WTC11 (cell line): ENCODE measurements at places on chromosomes 16 and 17.
A peak's percentile ranks its signal among the peaks of the same experiment; 100 is the strongest.

DNA sequence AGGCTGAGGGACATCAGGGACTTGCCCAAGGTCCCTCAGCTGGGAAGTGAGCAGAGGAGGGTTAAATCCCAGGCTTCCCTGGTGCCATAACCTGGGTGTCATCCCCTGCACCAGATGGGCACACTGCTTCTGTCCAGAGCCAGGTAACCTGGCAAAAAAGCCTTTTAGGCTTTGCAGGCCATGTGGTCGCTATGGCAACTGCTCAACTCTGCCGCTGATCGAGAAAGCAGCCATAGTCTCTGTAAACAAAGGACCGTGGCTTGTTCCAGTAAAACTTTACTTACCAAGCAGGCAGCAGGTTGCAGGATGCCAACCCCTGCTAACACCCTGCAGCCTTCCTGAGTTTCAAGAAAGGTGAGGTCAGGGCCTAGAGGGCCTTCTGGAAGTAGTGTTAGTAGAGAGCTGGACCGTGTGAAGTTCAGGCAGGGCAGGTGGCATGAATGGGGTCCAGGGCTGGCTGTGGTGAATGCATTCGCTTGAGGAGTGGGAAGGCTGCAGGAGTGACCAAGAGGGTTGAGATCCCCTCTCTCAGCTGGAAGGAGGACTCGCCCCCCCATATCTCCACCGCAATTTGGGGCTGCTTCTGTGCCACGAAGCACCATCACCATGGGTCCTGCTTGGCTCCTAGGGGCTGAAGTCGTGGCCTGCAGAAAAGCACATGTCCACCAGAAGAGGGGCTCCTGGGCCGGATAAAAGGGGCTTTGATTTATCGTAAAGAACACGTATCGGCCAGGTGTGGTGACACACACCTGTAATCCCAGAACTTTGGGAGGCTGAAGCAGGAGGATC is 91.3 kb downstream of the SOCS1 start:
- no peak overlapping the region for H3K27ac ChIP-seq
- no peak overlapping the region for H3K4me3 ChIP-seq
- H3K36me3 ChIP-seq, result no peaks in the 10 kb centered on the region
- no peaks in the 10 kb centered on the region; the same call in 1 of the 2 replicates for H3K27me3 ChIP-seq
- DNase-seq, result no peak
- H3K4me1 ChIP-seq, result no peaks in the 10 kb centered on the region

DNA sequence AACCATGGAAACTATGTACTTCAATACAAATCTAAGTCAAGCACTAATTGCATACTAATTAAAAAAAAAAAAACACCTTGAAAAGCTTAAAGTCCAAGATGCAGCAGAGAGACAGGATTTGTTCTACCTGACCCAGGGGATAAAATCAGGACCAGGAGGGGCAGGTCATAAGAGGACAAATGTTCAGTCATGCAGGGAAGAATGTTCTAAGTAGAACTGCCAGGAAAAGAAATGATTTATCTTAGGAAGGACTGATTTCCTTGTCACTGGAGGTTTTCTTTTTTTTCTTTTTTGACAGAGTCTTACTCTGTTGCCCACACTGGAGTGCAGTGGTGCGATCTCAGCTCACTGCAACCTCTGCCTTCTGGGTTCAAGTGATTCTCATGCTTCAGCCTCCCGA is 9.1 kb upstream of the GHDC start:
- no peak for DNase-seq
- H3K27me3 ChIP-seq, result no peaks in the 10 kb centered on the region
- H3K4me3 ChIP-seq, result no peak overlapping the region

- peaks cover 50% of the 10 kb centered on the region for H3K4me1 ChIP-seq
- no peak overlapping the region for H3K27ac ChIP-seq
- H3K36me3 ChIP-seq, result peaks cover 15% of the 10 kb centered on the region
- no peak for DNase-seq
These were observed 2.9 kb downstream of the SHISA9 start for GRCh38 chr16:12904329-12904671.

- no peak for DNase-seq
- peaks cover 2% of the 10 kb centered on the region; the same call in 1 of the 2 replicates for H3K27me3 ChIP-seq
These were observed 85.3 kb upstream of the FOXF1 start for GRCh38 chr16:86424985-86425384.

GRCh38 chr17:41519501-41520224 is 973 bp upstream of the KRT15 start:
- H3K36me3 ChIP-seq, result peaks cover 17% of the 10 kb centered on the region
- no peak for DNase-seq
- H3K27me3 ChIP-seq, result no peaks in the 10 kb centered on the region
- H3K4me1 ChIP-seq, result peaks cover 21% of the 10 kb centered on the region

GRCh38 chr17:4980644-4981216 is 6.7 kb downstream of the CAMTA2 start:
- H3K4me1 ChIP-seq, result peaks cover 5% of the 10 kb centered on the region
- no peaks in the 10 kb centered on the region for H3K36me3 ChIP-seq
- no peak overlapping the region for H3K27ac ChIP-seq
- peaks cover 43% of the 10 kb centered on the region for H3K27me3 ChIP-seq

GRCh38 chr17:8896641-8897635 is 29.5 kb upstream of the PIK3R6 start:
- H3K4me3 ChIP-seq, result no peak overlapping the region
- peaks cover 33% of the 10 kb centered on the region for H3K4me1 ChIP-seq
- no peak for DNase-seq

GRCh38 chr16:88680554-88681083 is 5.7 kb downstream of the SNAI3 start:
- peak overlapping the region; percentile 45; the same call in 1 of the 2 replicates for H3K27ac ChIP-seq
- H3K27me3 ChIP-seq, result no peaks in the 10 kb centered on the region
- H3K36me3 ChIP-seq, result peaks cover 2% of the 10 kb centered on the region; the same call in 1 of the 2 replicates
- H3K4me1 ChIP-seq, result peaks cover 9% of the 10 kb centered on the region

GRCh38 chr17:2336852-2337543 is at the start of gene SGSM2:
Gene SGSM2 (plus strand): TSS chr17:2337501. CDS start chr17:2337689, 188 bp downstream.
- no peaks in the 10 kb centered on the region for H3K27me3 ChIP-seq
- H3K4me1 ChIP-seq, result peaks cover 4% of the 10 kb centered on the region
- H3K4me3 ChIP-seq, result peak within 1 kb of the TSS; percentile 77
- peak; percentile 49 for DNase-seq
- peak within 1 kb of the TSS; percentile 99 for H3K27ac ChIP-seq

GRCh38 chr17:81387100-81388090 is 7.9 kb upstream of the BAHCC1 start:
- no peaks in the 10 kb centered on the region for H3K36me3 ChIP-seq
- H3K4me1 ChIP-seq, result peaks cover 28% of the 10 kb centered on the region
- peak overlapping the region; percentile 63 for H3K4me3 ChIP-seq
- H3K27ac ChIP-seq, result no peak overlapping the region
- H3K27me3 ChIP-seq, result peaks cover 87% of the 10 kb centered on the region

DNA sequence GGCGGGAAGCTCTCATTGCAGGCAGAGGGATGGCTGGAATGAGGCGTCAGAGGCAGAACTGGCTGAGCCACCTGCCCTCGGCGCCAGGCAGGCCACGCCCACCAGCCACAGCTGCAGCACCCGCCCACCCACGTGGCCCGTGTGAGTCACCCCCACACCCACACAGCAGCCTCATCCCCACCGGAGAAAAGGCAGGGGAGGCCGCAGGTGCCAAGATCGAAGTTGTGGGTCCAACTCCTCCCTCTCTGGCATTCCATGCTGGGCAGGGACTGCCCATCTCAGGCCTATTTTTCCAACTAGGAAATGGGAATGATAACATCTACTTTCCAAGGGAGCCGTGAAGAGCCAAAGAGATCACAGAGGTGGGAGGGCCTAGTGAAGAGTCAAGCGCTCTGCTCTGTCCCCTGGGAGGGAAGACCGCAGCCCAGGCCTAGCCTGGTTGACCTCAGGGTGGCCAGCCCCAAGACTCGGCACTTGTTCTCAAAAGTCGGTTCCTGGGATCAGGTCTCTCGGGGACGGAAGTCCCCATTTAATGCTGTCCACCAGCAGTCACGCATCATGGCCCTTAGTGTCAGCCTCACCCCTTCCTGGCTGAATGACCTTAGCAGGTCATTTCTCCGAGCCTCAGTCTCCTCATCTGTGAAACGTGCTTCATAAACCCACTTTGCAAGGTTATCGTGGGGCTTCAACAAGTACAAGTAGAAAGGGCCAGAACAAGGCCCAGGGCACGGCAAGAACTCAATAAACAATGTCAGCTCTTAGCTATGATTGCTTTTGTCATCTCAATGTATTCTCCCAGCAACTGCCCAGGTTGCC is at the start of gene TRPV3:
Gene TRPV3, minus strand, starts transcription at position 45 of the 816 bp plus-strand sequence. CDS start 2,962 bp downstream, outside the sequence.
- H3K4me3 ChIP-seq, result no peak within 1 kb of the TSS
- H3K27me3 ChIP-seq, result no peaks in the 10 kb centered on the region
- no peaks in the 10 kb centered on the region for H3K36me3 ChIP-seq
- H3K4me1 ChIP-seq, result no peaks in the 10 kb centered on the region

GRCh38 chr17:77366558-77367245 is 225.9 kb downstream of the SEC14L1 start:
- H3K4me1 ChIP-seq, result peaks cover 55% of the 10 kb centered on the region
- H3K27me3 ChIP-seq, result no peaks in the 10 kb centered on the region
- no peaks in the 10 kb centered on the region for H3K36me3 ChIP-seq
- no peak overlapping the region for H3K4me3 ChIP-seq
- DNase-seq, result no peak

GRCh38 chr17:62720126-62720850 is 87.8 kb downstream of the MARCHF10 start:
- no peak overlapping the region for H3K27ac ChIP-seq
- no peaks in the 10 kb centered on the region for H3K27me3 ChIP-seq
- no peaks in the 10 kb centered on the region for H3K36me3 ChIP-seq
- no peak overlapping the region for H3K4me3 ChIP-seq

GRCh38 chr16:84925092-84925772 is 86.1 kb downstream of the ZDHHC7 start:
- no peak overlapping the region for H3K4me3 ChIP-seq
- no peaks in the 10 kb centered on the region for H3K36me3 ChIP-seq
- peak; percentile 94 for DNase-seq
- no peaks in the 10 kb centered on the region for H3K27me3 ChIP-seq
- H3K27ac ChIP-seq, result 0 out of 2 replicates have a peak overlapping the region, but pooled peaks have one; percentile 70

DNA sequence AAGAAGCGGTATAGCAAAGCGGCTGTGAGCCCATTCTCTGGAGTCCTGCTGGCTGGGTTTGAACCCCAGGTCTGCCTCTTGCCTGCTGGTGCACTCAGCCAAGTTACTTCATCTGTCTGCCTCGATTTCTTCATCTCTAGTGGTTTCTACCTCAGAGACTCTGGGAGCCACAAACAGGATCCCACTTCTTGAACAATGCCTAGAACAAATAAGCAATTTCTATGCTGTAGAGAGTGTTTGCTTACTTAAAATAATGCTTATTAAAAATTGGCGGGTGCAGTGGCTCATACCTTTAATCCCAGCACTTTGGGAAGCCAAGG is 75.5 kb downstream of the CMIP start:
- no peaks in the 10 kb centered on the region for H3K27me3 ChIP-seq
- H3K27ac ChIP-seq, result no peak overlapping the region; the same call in 1 of the 2 replicates
- H3K4me1 ChIP-seq, result peaks cover 16% of the 10 kb centered on the region
- H3K36me3 ChIP-seq, result peaks cover 11% of the 10 kb centered on the region
- no peak overlapping the region for H3K4me3 ChIP-seq
- no peak for DNase-seq

DNA sequence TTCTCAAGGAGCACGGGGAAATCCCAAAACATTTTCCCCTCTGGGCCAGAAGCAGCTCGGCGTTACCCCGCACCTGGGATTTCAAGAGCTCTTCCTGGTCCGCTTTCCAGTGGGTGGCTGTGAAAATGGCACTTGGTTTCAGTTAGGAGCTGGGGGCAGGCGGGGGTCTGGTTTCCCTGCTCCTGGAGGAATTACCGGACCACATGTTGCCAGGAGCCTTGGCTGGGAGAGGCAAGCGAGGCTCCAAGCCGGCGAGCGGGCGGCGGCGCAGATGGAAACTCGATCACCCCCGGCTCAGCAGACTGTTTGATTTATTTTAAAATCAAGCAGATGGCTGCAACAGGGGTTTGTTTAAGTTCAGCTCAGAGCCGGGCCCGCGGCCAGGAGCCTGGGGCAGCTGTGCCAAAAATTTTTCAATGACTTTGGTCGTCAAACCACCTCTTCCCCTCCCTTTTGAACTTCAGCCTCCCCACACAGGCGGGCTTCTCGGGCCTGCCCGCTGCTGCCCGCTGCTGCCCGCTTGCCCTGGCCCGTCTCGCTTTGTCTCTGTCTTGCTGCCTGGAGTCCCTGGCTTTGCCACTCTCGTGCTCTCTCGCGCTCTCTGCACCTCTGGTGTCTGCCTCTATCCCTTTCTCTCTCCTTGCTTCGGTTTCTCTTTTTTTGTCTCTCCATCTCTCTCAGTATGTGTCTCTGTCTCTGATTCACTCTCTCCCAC is 108.0 kb upstream of the CIBAR2 start:
- no peaks in the 10 kb centered on the region for H3K27me3 ChIP-seq
- no peaks in the 10 kb centered on the region for H3K36me3 ChIP-seq
- no peak overlapping the region; the same call in 1 of the 2 replicates for H3K4me3 ChIP-seq
- H3K27ac ChIP-seq, result peak overlapping the region; percentile 42
- no peak for DNase-seq
- H3K4me1 ChIP-seq, result peaks cover 27% of the 10 kb centered on the region

DNA sequence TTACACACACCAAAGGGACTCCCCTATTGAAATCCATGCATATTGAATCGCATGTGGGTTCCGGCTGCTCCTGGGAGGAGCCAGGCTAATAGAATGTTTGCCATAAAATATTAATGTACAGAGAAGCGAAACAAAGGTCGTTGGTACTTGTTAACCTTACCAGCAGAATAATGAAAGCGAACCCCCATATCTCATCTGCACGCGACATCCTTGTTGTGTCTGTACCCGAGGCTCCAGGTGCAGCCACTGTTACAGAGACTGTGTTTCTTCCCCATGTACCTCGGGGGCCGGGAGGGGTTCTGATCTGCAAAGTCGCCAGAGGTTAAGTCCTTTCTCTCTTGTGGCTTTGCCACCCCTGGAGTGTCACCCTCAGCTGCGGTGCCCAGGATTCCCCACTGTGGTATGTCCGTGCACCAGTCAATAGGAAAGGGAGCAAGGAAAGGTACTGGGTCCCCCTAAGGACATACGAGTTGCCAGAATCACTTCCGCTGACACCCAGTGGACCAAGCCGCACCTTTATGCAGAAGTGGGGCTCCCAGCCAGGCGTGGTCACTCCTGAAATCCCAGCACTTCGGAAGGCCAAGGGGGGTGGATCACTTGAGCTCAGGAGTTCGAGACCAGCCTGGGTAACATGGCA is 2.2 kb downstream of the GAA start:
- H3K4me3 ChIP-seq, result no peak overlapping the region; the same call in 1 of the 2 replicates
- H3K27ac ChIP-seq, result 0 out of 2 replicates have a peak overlapping the region, but pooled peaks have one; percentile 9
- peaks cover 12% of the 10 kb centered on the region for H3K27me3 ChIP-seq
- no peaks in the 10 kb centered on the region for H3K36me3 ChIP-seq
- H3K4me1 ChIP-seq, result peaks cover 17% of the 10 kb centered on the region

GRCh38 chr17:58352596-58353388 is 791 bp upstream of the SUPT4H1 start:
- no peaks in the 10 kb centered on the region; the same call in 1 of the 2 replicates for H3K27me3 ChIP-seq
- peak; percentile 54 for DNase-seq
- H3K36me3 ChIP-seq, result peaks cover 29% of the 10 kb centered on the region

- H3K36me3 ChIP-seq, result no peaks in the 10 kb centered on the region
- no peak overlapping the region for H3K4me3 ChIP-seq
- no peak for DNase-seq
- 0 out of 2 replicates have a peak overlapping the region, but pooled peaks have one; percentile 10 for H3K27ac ChIP-seq
- H3K4me1 ChIP-seq, result peaks cover 13% of the 10 kb centered on the region
- no peaks in the 10 kb centered on the region for H3K27me3 ChIP-seq
These were observed 12.3 kb downstream of the CACNG4 start for GRCh38 chr17:66976781-66977201.
